Smooth muscle cell of the coronary artery (primary cell): ENCODE measurements at places on chromosomes 1 and 21. TPM values are rescaled to one million over a fixed set of nuclear protein-coding genes. Genes with fewer than 3 reads are reported as not detected.

Gene MROH9
- total RNA-seq, result 0.15 and 0.59 TPM in 2 replicates

Gene FOXD2
- 0.08 TPM in 1 of 2 replicates, not detected in the other for total RNA-seq

Gene NEGR1
- 2.7 and 7.6 TPM in 2 replicates for total RNA-seq

Gene FMO3
- total RNA-seq, result 0.47 and 3.1 TPM in 2 replicates

Gene WNT3A
- not detected in 2 replicates for total RNA-seq

Gene DISC1
- 5.3 and 6.1 TPM in 2 replicates for total RNA-seq

Gene KRTAP21-2
- not detected in 2 replicates for total RNA-seq

Gene ANKRD35
- total RNA-seq, result 0.45 and 1.4 TPM in 2 replicates

Gene ARHGEF2
- total RNA-seq, result 88.8 and 153 TPM in 2 replicates

Gene VHLL
- 0.23 TPM in 2 replicates for total RNA-seq

Gene SPRR2F
- total RNA-seq, result not detected in 2 replicates
